ENCODE measurements at places on chromosomes 5 and 9.

DNA sequence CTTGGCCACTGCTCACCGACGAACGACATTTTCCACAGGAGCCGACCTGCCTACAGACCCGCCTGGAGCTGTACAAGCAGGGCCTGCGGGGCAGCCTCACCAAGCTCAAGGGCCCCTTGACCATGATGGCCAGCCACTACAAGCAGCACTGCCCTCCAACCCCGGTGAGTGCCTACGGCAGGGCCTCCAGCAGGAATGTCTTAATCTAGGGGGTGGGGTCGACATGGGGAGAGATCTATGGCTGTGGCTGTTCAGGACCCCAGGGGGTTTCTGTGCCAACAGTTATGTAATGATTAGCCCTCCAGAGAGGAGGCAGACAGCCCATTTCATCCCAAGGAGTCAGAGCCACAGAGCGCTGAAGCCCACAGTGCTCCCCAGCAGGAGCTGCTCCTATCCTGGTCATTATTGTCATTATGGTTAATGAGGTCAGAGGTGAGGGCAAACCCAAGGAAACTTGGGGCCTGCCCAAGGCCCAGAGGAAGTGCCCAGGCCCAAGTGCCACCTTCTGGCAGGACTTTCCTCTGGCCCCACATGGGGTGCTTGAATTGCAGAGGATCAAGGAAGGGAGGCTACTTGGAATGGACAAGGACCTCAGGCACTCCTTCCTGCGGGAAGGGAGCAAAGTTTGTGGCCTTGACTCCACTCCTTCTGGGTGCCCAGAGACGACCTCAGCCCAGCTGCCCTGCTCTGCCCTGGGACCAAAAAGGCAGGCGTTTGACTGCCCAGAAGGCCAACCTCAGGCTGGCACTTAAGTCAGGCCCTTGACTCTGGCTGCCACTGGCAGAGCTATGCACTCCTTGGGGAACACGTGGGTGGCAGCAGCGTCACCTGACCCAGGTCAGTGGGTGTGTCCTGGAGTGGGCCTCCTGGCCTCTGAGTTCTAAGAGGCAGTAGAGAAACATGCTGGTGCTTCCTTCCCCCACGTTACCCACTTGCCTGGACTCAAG, 1.5 kb downstream of the CSF2 start:
- peak; percentile 52 for DNase-seq

DNA sequence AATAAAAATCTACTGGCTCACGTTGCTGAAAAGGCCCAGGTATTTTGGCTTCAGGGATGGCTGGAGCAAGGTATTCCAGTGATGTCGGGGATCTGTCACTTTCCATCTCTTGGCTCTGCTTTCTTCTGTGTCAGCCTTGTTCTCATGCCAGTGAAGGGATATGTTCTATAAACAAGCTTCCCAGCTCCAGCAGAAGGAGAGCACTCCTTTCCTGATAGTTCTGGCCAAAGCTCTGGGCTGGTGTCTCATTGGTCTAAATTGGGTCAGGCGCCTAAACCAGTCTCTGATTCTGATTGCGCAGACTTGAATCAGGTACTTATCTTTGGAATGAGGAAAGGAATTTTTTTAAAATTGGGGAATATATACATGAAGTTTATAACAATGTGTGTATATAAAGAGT, 5.1 kb downstream of the SNX30 start:
- DNase-seq = no peak

DNA sequence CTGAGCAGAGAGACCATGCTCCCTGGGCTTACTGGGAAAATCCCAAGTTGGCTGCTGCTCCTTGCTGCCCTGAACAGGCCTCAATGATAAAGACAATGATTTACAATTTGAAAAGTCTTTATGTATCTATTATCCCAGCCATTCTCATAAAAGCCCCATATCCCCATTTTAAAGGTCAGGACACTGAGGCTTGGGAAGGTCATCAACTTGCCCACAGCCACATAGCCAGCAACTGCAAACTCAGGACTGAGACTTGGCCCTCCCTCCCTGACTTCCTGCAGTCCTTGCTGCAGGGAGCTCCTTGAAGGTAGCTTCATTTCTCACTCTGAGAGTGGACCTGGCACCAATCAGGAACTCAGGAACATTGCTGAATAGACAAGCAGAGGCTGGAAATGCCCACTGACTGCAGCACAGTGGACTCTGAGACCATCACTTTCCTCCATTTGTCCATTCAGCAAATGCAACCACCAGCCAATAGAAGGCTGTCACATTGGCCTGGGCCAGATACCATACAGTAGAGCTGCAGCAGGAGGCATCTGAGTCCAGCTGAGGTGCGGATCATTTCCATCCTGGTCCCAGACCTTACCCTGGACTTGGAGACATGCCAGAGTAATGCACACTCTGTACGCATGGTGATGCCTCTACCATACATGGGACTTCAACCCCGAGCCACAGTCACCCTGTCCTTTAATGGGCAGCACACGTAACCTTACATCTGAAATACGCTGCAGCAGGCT, 18.3 kb downstream of the TNIP1 start:
- DNase-seq = no peak

GRCh38 chr5:14120176-14120575, 23.0 kb upstream of the TRIO start:
- no peak for DNase-seq

- DNase-seq = no peak
Measured at GRCh38 chr5:169744336-169744735, 107.3 kb downstream of the DOCK2 start.

DNA sequence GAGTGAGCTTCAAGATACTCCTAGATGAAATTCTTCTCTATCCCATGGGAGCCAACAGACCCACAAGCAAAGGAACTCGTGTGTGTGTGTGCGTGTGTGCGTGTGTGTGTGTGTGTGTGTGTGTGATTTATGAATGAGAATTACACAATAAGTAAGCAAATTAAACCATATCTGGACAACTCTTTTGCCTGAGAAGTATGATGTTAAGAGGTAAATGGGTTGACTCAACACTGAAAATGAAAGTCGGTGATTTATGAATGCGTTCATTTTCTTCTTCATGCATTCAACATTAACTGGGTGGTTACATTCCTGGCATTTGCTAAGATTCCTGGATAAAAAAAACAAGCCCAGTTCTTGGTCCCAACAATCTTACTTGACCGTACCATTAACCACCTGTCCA, 171.3 kb upstream of the ZNF462 start:
- no peak for DNase-seq

GRCh38 chr9:20788526-20789451, 104.7 kb downstream of the FOCAD start:
- no peak for DNase-seq

DNA sequence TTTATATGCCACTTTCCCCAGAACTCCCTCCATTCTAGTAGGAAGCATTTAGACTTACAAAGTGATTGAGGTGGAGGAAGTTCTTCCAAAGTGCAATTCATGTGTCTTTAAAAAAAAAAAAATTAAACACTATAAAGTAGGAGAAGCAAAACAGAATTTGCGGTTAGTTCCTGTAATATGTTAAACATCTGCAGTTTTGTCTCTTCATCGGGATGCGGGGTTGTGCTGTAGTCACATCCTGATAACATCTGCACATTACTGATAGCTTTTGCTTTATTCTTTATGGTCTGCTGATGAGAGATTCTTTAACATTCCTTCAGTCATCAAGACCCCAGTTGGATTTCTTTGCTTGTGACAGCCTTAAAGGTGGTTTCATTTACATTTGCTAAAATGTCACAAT, 694.3 kb downstream of the NR2F1-AS1 start:
- peak; percentile 48 for DNase-seq

- peak; percentile 28 for DNase-seq
Measured at GRCh38 chr5:74638970-74639806, 1.3 kb downstream of the ENC1 start.

- no peak for DNase-seq
Measured at GRCh38 chr5:34625246-34625645, 30.9 kb upstream of the RAI14 start.

DNA sequence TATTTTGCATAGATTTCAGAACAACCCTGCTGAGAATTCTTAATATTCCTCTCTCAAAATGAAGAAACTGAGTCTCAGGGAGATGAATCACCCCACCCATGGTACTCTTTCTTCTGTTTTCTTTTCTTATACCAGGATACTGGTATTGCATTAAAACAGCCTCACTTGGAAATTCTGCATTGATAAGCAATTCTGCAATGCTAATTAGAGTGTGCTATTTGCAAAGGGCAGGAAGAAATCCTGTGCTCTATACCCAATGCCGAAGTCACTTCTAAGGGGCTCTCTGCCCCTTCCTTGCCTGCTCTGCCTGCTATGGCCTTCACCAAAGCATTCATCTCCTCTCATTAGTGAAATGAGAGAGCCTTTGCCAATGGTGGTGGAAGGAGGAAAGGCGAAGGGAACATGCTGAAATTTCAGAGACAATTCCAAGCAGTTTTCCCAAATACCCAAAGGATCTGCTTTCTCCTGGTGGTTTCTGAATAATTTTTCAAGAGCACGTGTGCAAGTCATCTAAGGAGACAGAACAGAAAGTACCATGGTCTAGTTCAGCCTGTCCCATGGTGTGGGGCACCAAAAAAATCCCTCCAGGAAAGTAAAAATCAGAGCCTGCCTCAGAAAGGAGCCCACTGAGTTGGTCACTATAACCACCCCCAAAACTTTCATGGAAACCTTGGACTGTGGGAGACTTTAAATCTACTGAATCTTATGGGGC, 156.5 kb downstream of the PAPPA start:
- no peak for DNase-seq

GRCh38 chr9:95494022-95494415, 22.8 kb downstream of the PTCH1 start:
- peak; percentile 85 for DNase-seq

- no peak for DNase-seq
Measured at GRCh38 chr9:106976772-106977171, 113.8 kb downstream of the ZNF462 start.

DNA sequence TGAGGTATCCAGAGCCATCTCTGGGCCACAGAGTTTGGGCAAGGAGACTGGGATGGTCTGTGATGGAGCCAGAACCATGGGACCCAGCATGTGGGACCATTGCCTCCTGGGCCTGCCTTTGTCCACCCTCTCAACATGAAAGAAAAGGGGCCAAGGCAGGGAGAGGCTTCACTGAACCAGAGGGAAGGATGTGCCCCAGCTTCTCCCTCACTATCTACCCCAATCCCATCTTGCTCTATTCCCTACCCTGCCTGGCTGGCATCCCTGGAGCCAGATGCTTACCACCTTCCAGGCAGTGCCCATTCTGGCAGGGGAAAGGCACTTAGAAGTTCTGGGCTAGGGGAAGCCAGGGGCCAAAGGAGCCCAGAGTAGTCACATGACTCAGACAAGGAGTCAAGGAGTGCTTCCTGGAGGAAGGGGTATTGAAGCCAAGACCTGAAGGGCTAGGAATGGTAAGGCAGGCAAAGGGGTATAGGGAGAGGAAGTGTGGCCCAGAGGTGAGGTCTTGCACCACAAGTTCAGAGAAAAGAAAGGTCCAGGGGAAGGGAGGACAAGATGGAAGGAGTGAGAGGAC, 9.8 kb downstream of the PDLIM4 start:
- DNase-seq = no peak

- DNase-seq = no peak
Measured at GRCh38 chr5:33649549-33650482, 209.1 kb downstream of the TARS1 start.

- no peak for DNase-seq
Measured at GRCh38 chr5:157518963-157519362, 56.6 kb downstream of the ADAM19 start.

DNA sequence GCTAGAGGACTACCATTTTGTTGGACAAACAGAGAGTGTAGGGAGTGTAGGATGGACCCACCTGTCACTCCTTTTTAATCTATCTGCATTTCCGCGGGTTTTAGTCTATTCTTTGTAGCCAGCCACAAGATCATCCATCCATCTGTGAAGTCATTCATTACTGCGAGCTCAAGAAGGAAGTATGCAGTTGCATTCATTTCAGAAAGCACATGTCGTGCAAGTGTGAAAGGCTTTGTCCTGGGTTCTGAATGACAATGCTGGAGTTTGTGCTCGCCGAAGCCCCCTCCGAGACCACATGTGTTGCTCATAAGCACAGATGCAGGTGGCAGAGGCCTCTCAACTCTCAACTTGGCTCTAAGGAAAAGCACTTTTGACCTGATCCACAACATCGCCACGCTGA, 70.3 kb upstream of the BASP1 start:
- DNase-seq = no peak

DNA sequence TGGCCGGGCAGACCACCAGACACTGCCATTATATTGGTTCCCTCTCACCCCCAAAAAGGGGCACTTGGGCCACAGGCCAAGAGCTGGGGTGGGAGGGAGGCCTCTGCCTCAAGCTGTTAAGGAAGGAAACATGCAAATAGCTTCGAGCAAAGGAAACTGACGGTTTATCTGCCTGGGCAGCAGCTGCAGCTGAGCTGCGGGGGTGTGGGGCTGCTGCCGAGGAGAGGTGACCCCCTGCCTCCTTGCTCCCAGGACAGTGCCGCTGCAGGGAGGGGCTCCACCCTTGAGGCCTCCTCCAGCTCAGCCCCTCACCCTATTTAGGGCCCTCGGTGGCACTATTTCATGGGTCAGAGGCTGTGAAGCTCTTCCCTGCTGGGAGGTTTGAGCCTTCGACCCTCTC, 789 bp downstream of the DOK3 start:
- no peak for DNase-seq

- no peak for DNase-seq
Measured at GRCh38 chr5:90638878-90639277, 80.3 kb downstream of the ADGRV1 start.

All from RPMI8226 (cell line).